ENCODE measurements at places on chromosomes 1 and 21.

GRCh38 chr1:96544051-96544830 lies 177.3 kb upstream of the PTBP2 start:
- DNase-seq: no peak

DNA sequence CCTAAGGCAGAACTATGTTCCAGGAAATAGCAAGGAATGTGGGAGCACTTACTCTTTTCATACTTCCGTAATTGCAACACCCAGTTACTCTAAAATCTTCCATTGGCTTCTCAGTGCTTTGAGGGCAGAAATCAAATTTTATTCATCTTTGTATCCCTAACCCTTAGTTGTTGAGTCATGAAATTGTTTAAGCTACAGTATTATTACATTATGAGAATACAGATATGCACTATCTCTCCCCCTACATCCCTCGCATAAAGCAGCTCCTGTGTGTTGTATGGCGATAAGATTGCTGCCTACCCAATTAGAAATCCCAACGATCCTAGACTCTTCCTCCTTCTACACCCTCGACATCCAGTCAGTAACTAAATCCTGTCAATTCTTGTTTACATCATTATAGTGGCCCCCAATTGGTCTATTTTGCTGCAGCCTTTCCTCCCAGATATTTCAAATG lies 2.6 kb downstream of the AIDA start:
- no peak for DNase-seq

DNA sequence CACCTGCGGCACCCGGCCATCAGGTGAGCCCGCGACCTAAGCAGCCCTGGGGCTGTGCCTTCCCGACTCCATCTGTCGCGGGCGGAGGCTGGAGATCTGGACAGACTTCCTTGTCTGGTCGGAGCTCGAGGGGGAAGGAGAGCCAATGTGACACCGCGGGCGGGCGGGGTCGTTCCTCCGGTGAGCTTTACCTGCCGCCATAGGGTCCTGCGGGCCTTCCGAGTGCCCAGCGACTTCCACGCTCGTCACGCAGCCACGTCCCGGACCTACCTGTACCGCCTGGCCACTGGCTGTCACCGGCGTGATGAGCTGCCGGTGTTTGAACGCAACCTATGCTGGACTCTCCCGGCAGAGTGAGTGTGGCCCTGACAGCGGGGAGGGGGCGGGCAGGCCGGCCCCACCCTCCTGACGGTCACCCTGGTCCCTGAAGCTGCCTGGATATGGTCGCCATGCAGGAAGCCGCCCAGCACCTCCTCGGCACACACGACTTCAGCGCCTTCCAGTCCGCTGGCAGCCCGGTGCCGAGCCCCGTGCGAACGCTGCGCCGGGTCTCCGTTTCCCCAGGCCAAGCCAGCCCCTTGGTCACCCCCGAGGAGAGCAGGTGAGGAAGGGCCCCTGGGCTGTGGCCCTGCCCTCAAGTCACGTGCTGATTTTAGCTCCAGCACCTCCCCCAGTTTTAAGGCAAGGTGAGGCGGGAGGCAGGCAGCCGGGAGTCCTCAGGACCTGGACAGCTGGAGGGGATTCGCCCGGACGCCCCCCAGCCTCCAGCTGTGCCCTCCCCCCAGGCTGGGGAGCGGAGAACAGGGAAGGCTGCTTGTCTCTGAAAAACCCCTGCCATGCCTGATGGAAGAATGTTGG lies 1.1 kb downstream of the PUSL1 start:
- peak; percentile 14 for DNase-seq

DNA sequence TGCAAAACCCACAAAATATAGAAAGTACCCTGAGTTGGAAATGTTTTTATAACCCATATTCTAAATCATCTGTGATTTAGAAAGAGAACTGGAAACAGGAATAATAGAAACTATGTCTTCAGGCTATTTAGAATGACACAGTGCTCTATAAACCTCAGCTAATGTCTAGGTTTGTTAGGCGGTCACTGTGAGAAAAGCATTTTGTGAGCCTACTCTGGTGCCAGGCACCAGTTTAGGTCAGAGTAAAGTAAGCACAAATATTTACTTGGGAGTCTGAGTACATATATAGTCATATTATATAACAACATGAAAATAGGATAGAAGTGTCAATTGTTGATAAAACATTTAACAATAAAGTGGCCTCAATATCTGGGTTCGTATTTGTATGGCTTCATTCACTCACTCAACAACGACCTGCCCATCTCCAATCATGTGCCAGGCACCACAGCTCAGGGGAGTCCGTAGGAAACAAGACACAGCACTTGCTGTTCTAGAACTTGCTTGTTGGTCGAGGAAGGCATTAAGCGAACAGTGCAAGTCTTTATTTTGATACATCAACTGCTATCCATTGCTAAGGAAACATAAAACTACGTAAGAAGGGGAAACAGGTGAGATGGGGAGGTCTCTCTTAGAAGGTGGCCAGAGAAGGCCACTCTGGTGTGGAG lies 37.2 kb downstream of the GNB1 start:
- DNase-seq: no peak

DNA sequence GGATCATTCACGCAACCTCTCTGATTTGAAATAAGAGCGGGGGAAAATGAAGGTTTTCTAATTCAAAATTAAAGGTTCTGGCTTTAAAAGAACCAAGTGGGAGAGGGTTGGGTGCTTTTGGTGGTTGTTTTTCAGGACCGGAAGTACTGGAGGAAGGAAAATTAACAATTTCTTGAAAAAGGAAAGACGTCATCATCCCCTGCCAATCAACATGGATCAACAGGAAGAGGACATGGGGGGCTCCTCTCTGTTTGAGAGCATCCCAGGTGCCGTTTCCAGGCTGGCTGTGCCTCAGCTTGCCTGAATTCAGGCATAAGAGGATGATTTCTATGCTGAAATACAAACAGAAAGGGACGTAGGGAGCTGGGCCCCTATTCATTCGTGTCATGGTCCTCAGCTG lies 21.6 kb upstream of the NID1 start:
- no peak for DNase-seq

- no peak for DNase-seq
Observed at GRCh38 chr1:23371987-23372880, 2.6 kb upstream of the ZNF436 start.

DNA sequence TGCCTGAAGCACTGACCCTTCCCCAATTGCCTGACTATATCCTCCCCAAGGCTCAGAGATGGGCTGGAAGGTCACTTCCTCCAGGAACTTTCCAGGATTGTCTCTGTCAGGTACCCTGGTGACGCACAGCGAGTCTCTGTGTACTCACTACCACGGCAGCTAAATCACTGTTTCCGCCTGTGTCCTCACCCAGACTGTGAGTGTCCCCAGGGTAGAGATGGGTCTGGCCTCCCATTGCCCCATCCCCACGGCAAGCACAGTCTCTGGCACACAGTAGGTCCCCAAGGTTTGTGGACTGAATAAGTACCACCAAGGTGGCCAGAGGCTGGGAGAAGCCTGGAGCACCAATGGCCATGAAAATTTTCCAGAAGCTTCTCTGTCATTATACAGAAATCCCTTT lies 93.8 kb upstream of the RUNX3 start:
- DNase-seq: no peak

- DNase-seq: no peak
Observed at GRCh38 chr1:223209293-223209898, 66.3 kb upstream of the TLR5 start.

DNA sequence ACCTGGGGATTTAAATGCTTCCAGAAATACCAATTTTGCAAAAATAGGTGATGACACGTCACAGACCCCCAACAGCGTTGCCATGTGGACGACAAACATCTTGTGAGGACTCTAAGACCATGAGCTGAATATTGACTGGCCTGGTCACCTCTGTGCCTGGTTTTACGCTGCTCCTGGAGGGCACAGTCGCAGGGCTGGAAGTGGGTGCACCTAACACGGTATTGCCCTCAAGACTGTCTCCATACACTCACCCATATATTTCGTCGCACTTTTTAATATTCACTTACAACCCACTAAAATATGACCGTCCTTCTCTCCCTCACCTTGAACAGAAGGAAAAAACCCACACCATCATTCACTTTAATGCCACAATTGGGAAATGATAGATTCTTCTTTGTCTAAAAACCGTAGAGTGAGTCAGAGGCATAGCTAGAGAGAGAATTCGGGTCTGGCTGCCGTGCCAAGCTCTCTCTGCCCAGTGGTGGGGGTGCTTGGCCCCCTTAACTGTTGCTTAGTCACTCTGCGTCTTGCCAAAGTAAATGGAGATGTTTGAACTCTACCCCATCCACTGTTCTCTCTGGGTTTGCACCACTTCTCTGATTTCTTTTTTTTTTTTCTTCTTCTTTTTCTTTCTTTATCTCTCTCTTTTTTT lies 40.8 kb upstream of the UTS2 start:
- no peak for DNase-seq

- peak; percentile 54 for DNase-seq
Observed at GRCh38 chr1:67214420-67215174, 48.3 kb downstream of the IL23R start.

GRCh38 chr21:34152500-34152899 lies 79.1 kb downstream of the MRPS6 start:
- DNase-seq: no peak

GRCh38 chr1:45974541-45975269 lies 157.7 kb downstream of the PIK3R3 start:
- DNase-seq: no peak

DNA sequence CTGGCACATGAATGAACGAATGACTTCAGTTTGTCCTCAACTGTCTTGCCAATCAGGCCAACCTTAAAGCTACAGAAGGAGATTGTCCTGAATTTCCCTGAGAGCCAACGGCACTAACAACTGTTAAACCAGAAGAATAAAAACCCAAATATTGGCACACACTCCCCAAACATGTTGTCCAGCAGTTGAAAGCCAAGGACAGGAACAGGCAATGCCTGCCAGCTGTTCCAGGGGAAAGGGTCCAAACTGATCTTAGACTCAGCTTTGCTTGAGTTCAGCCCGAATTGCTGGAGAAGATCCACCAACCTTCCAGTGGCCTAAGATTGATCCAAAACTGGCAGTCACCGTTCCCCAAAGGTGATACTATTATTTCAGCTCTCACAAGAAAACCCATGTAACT lies 22.4 kb upstream of the AHCTF1 start:
- DNase-seq: no peak

- DNase-seq: no peak
Observed at GRCh38 chr1:24472527-24473251, 29.9 kb upstream of the RCAN3 start.

DNA sequence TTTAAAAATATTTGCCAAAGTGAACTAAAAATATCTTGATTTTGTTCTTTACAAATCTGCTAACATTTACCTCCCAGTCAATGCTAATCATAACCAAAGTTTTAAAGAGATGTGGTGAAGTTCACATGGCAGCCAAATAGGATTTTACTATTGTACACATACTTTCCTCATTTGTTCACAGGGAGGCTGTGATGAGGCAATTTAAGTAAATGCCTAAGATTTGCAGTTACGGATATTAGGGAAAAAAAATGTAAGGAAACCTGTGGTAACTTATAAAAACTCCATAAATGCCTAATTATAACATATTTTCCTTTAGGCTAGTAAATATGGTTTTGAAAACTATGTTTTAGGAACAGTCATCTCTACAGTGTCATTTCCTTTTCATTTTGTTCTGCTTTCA lies 32.4 kb downstream of the RGS5 start:
- DNase-seq: no peak

- DNase-seq: no peak
Observed at GRCh38 chr1:193694741-193695140, 508.3 kb upstream of the B3GALT2 start.

GRCh38 chr1:54971317-54971791 lies 9.1 kb upstream of the TMEM61 start:
- DNase-seq: no peak

All from activated naive CD4-positive, alpha-beta T cell treated with Interleukin-2 at 50 U/mL for 16 hours (primary cell).